ENCODE measurements at places on chromosomes 4 and X.

DNA sequence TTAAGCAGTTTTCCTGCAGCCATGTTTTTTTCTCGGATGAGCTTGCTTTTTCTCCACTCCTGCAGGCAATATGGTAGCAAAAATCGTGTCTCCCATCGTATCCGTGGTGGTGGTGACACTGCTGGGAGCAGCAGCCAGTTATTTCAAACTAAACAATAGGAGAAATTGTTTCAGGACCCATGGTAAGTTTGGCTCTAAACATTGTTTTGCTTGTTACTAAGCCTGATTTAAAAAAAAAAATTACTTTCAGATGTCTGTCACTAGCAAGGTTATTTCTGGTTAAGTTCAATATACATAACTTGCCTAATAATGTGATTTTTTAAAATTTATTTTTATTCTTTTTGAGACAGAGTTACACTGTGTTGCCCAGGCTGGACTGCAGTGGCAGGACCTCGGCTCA lies 17.5 kb upstream of the GYG2 start:
- no peak for DNase-seq

- no peak for DNase-seq
Observed at GRCh38 chr4:180799798-180800197, 1443.4 kb upstream of the TENM3 start.

- DNase-seq: peak; percentile 16
Observed at GRCh38 chrX:48468247-48468671, 1.8 kb downstream of the SLC38A5 start.

DNA sequence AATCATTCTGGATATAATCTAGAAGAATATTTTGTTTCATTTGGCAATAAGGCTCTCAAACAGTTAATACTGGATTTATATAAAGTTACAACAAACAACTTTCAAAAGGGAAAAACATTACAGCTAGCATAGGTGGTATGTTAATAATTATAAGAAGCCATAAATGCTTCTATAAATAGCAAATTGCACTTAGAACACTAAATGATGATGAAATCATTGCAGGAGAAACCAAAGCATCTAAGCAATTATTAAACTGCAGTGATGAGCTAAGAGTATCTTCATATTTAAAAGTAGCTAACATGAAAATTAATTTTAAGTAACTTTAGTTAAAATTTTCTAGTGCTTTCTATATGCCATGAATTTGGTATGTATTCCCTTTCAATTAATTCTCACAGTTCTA lies 189.5 kb downstream of the CENPC start:
- no peak for DNase-seq

DNA sequence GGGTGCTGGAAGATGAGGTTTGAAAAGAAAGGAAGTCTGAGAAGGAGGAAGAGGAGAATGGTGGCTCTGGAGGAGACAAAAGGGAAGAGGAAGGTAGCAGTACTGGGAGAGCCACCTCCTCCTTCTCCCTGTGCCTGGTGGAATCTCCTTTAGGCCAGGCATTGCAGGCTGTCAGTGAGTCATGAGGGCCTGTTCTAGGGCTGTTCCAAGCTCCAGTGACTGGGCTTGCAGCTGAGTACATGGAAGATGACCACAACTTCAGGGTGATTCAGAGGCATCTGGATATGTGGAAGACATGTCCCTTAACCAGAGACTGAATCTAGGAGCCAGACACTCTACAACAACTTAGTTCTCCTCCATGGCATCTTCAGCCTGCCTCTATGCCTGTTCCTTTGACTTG lies 107.8 kb downstream of the EFNB1 start:
- no peak for DNase-seq

DNA sequence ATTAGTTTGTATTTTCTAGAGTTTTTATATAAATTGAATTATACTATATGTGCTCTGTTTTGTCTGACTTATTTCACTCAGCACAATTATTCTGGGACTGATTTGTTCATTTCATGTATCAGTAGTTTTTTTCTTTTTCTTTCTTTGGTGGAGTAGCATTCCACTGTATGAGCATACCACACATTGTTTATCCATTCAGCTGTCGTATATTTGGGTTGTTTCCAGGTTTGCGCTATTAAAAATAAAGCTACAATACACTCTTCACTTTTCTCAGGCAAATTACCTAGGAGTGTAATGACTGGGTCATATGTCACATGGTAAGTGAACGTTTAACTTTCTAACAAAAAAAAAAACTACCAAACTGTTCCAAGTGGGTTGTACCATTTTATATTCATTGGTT lies 9.6 kb upstream of the OTUD4 start:
- no peak for DNase-seq

DNA sequence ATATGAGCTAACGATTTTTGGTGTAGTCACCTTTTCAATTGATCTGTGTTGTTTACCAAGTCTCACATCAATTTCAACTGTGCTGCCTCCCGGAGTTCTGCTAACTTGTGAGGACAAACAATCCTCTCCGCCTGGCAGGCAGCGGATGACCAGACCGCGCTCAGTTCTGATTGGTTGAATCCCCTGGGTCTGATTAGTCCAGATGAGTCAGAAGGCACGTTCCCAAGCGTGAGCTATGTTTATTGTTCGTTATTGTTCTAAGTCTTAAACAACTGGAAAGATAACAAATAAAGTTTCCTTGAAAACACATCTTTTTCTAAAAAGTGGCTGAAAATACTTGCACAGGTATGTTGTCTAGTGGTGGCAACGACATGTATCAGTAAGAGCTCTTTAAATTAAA lies 37.9 kb upstream of the TRPC3 start:
- no peak for DNase-seq

GRCh38 chr4:172514801-172515200 lies 653.8 kb upstream of the GALNT7 start:
- DNase-seq: no peak

DNA sequence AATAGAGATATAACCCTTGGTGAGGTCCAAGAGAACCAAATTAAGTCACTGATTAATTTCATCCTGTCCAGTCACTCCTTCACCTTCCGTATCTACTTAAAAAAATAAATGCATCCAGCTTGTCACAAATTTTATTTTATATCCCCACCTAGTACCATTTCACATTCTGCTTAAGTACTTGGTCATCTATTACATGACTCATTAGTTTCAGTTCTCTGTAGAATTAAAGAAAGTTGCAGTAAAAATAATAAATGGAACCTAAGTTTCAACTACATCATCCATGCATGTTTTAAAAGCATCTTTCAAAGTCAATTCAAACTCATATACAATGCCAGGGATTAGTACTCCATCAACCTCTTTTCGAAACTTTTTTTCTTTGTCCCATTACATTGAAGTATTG lies 130.2 kb downstream of the SH2D1A start:
- DNase-seq: no peak

All from T-helper 9 cell (primary cell).